ENCODE measurements at places on chromosomes 16 and 17. TPM values are rescaled to one million over a fixed set of nuclear protein-coding genes. Genes with fewer than 3 reads are reported as not detected.

LGALS9 gene
- 10.9 TPM for polyA plus RNA-seq

DNAAF8 gene
- polyA plus RNA-seq, result 1.0 TPM

- peak; percentile 93 for DNase-seq
Observed at GRCh38 chr16:29995324-29995910, at the start of gene HIRIP3. Gene HIRIP3 (minus strand): TSS chr16:29995617. CDS start chr16:29995605, 12 bp downstream.

DNA sequence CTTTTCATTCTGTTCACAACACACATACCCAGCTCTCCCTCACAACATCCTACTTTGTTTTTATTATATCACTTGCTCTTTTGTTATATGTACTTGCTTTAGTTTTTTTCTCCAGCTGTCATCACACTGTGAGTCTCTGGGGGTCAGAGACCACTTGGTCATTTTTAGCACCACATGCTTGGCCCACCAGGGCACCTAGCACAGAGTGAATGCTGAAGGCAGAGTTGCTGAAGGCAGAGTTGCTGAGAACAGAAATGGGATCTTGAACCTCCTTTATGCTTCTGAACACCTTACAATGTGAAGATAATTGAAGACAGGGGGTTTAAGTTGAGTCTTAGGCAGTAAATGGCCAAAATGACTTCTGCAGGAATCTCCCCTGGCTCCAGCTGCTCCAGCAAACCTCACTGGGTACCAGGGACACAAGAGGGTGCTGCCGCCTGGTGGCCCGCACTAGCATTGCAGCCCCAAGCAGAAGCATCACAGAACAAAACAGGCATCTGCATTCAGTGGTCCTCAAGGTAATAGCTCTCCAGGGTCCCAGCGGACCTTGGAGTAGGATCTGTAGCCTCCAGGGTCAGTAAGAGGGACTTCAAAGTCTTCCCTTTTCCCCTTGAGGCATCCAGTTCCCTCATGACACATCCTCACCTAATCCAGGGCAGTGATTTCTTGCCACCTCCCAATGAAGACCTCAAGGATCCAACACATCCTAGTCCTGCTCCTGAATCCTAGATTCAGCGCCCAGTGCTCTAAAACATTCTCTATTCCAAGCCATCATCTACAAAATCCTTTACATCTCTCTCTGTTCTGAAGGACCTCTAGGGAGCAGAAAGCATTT is 1972.6 kb downstream of the TP53TG3F start:
- DNase-seq, result no peak

GRCh38 chr16:61836804-61837393 is 199.3 kb downstream of the CDH8 start:
- peak; percentile 11 for DNase-seq

GRCh38 chr16:7637446-7637845 is 304.8 kb downstream of the RBFOX1 start:
- DNase-seq, result no peak

DNA sequence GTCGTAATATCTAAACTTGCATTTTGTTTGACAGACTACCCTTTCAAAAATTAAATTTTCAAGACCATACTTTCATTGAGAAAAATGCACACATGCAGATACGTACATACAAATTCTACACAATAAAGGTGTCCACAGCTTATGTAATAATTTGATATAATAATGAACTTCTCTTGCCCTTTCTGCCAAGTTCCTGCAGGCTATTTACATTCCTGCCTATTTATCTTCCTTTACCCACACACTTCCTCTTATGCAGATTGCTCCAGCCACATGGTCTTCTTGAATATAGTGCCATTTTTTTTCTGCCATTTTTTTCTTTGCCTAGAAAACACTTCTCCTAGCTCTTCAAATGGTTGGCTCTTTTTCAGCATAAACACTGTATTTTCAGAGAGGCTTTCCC is 826.9 kb upstream of the CDH8 start:
- DNase-seq, result no peak
